Stimulated activated CD8-positive, alpha-beta memory T cell treated with anti-CD3 and anti-CD28 coated beads, Interleukin-12 subunit alpha, Interleukin-12 subunit beta, amount 100 ng/mL, for 4 hours (primary cell): ENCODE measurements at places on chromosomes 12 and 14.

DNA sequence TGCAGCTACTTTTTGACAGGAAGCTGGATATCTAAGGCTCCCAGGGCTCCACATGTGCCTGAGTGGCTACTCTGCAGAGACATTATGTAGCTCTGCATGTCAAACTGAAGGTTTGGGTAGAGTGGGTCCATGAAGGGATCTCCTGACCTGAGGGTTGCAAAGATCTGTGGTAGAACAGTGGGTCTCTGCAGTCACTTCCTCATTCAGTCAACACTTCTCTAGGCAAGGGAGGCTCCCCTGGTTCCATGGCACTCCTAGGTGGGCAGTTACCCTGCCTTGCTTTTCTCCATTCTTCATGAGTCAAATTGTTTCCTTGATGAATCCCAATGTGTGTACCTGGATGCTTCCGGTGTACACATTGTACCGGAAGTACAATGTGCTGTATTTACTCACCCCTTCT is 57.4 kb downstream of the CMAS start:
- DNase-seq = no peak

DNA sequence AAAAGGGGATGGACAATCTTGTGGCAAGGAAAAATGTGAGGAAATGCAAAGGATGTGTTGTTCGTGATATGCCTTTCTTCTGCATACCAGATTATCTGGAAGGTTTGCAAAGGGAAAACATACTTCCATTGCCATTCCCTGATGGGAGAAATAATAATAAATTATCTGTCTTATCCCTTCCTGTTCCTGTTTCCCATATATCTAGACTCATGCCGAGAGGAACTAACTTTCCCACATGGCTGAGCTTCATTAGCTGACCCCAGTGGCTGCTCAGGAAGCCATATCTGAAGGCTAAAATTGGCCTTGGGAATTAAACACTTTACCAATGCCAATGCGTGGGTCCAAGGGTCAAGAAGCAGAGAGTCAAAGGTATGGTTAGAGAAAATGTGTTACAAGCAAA is 439.8 kb downstream of the MDGA2 start:
- DNase-seq = no peak

GRCh38 chr14:96917442-96917963 is 120.3 kb downstream of the VRK1 start:
- no peak for DNase-seq

DNA sequence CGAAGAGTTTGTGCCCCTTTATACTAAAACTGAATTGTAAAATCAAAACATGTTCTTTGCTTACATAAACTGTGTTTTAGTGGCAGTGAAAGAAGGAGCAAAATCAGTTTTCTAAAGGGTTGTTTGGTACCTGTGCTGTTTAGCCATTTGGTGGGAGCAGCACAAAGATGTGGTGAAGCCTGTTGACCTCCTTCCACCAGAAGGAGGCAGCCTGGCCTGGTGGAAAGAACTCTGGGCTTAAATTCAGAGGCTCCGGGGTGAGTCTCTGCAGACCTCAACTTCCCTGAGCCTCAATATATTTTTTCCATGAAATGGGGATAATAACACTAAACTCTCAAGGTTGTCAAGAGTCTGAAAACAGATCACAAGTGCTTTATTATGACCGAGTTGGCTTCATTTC is 502.5 kb downstream of the VRK1 start:
- no peak for DNase-seq

DNA sequence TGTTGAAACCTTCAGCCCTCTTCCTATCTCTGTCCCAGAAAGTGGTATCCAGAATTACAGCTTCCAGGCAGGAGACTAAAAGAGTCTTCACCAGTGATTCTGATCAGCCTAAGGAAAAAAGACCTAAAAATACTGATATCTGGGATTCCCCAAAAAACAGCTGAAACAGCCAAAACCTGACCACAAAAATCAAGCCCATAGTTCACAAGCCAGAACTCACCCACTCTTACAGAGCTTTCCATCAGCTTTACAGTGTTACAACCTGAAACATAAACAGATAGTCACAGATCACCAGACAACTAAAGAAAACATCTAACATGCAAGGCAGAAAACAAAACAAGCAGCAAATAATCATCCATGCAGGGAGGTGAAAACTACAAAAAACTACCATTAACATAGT is 26.0 kb upstream of the TSPAN8 start:
- no peak for DNase-seq

DNA sequence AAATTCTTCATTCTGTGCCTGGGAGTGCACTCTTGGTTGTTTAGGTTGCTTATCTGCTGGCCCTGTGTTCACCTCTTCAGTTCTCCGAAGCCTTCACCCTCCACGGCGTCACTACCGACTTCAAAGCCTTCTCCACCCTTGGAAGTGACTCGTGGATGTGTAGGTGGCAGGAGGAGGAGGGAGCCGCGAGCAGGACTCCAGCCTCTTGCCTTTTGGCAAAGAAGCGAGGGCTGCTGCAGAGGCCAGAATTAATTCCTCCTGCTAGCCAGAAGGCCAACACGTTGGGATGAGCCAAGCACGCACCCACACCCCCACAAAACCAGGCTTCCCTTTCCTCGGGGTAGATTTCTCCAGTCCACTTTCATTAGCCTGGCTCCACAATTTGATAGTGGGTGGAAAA is 86.5 kb downstream of the TBX5 start:
- no peak for DNase-seq

DNA sequence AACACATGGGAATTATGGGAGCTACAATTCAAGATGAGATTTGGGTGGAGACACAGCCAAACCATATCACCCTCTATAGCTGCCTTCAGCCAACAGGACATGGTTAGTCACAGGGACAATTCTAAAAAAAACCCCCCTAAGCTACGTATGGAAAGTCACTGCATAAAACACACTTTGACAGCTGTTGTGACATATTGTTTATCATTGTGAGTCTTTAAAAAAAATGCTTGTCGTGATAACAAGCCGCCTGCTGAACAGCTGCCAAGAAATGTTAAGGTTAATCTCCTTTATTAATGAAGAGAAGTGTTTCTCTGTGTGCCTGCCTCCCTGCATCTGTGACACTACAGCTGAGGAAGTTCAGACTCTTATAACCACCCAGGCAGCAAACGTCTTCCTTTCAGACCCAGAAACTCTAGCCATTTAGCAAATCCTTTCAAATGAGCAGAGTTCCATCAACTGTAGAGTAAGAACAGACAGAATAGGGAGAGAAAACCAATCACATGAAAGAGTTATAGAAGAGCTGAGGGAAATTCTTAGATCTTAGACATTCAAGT is 1459.6 kb upstream of the TMEM132C start:
- DNase-seq = no peak

- no peak for DNase-seq
These were observed 201.0 kb upstream of the RTL1 start for GRCh38 chr14:101104485-101104884.

DNA sequence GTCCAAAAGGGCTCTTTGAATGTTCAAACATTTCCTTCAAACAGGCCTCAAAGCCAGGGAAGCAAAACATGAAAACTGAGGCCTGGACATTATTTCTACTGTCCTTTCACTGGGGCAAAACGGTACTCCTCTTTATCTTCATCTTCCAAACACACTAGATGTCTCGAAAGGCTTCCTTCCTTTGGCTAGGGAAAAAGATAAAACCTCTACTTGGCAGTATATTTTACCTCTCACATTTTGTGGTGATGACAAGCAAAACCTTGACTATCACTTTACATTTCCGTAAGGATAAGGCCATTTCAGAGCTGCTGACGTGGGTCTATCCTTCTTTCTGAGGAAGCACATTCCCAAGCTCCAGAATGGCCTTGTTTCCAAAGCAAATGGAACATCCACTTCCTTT is 9.9 kb downstream of the STAB2 start:
- no peak for DNase-seq

GRCh38 chr12:92466391-92467305 is 236.1 kb upstream of the PLEKHG7 start:
- no peak for DNase-seq

- no peak for DNase-seq
These were observed 63.9 kb downstream of the DCAF5 start for GRCh38 chr14:69089046-69089445.

GRCh38 chr12:6935371-6936193 is 7.8 kb downstream of the ATN1 start:
- DNase-seq = no peak

DNA sequence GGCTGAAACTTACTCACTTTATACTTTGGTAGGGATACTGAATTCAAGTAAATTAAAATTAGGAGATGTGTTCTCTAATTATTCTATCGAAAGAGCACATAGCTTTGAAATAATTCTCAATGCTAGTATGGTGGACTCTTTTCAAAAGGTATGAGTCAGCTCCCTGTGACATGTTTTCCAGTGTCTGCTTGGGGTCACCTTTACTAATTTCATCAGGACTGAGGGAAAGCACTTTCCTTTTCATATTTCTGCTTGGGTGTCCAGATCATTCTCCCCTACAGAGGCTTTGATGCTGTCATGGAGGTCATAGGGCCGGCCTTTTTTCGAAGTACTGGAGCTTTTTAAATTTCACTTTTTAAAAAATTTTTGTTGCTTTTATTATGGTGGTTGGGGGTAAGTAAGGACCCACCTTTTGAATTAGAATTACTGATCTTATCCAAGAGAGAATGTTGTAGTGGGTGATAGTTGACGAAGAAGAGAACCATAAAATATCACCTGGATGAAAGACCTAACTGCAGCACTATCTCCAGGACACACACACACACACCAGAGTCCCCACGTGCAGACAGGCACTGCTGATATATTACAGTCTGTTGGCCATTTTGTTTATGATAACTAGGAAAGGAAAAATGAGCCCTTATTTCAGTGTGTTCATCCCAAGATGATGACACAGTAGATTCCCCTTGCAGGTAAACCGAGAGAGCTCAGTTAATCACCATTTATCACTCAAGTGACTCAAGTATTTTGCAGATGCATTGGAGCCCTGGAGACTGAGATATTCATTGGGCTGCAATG is 558.6 kb downstream of the DIO2 start:
- no peak for DNase-seq

- DNase-seq = no peak
These were observed 12.3 kb downstream of the CDK17 start for GRCh38 chr12:96387981-96388380.

DNA sequence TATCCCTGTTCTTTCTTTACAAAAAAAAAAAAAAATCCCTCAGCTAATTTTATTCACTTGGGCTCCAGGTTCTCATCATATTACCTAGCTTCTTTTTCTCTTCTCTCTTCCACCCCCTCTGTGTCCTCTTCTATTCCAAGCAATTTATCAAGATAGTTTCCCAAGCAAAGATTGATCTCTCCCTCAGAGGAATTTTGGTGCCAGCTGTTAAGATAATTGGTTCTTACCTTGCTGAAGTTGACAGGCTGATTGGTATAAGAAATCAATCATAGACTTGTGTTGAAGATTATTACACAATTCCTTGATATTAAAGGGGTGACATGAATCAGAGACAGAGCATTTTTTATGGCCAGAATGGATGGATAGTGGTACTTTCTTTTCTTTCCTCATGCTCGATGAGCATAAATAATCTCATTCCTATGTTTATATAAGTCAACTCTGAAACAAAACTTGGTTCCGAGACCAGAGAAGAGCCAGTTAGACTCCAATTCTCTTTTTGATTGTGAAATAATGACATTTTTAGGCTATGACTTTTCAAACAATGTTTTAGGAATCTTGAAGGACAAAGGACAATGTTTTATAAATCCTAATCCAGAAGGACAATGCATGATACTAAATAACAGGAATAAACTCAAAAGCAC is 264.1 kb upstream of the PRKD1 start:
- DNase-seq = no peak

- no peak for DNase-seq
These were observed 5.4 kb downstream of the KCNH5 start for GRCh38 chr14:63039866-63040265.

- DNase-seq = no peak
These were observed 101.3 kb downstream of the SLC6A15 start for GRCh38 chr12:84811291-84811690.

- DNase-seq = no peak
These were observed 6.8 kb upstream of the CHPT1 start for GRCh38 chr12:101690544-101691098.

- DNase-seq = no peak
These were observed 7.4 kb downstream of the PARP2 start for GRCh38 chr14:20350860-20351259.

GRCh38 chr14:66056268-66056907 is 429.8 kb upstream of the CCDC196 start:
- DNase-seq = no peak

GRCh38 chr12:70609203-70609602 is 28.0 kb downstream of the PTPRB start:
- DNase-seq = no peak

DNA sequence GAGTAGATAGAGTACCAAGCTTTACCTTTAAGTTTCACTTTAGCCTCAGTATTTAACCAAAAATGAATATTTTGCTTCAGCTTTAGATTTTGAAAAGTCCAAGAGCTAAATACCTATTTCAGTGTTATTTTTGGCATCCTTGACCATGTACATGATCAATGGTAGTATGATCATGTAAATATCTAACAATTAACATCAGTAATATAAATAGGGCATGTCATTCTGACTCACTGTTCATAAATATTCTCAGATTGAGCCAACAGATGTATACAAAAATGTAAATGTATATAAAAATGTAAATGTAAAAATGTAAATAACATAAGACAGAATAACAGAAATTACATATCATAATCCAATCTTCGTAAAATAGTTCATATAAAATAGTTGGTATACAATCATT is 15.3 kb upstream of the NOXRED1 start:
- no peak for DNase-seq

DNA sequence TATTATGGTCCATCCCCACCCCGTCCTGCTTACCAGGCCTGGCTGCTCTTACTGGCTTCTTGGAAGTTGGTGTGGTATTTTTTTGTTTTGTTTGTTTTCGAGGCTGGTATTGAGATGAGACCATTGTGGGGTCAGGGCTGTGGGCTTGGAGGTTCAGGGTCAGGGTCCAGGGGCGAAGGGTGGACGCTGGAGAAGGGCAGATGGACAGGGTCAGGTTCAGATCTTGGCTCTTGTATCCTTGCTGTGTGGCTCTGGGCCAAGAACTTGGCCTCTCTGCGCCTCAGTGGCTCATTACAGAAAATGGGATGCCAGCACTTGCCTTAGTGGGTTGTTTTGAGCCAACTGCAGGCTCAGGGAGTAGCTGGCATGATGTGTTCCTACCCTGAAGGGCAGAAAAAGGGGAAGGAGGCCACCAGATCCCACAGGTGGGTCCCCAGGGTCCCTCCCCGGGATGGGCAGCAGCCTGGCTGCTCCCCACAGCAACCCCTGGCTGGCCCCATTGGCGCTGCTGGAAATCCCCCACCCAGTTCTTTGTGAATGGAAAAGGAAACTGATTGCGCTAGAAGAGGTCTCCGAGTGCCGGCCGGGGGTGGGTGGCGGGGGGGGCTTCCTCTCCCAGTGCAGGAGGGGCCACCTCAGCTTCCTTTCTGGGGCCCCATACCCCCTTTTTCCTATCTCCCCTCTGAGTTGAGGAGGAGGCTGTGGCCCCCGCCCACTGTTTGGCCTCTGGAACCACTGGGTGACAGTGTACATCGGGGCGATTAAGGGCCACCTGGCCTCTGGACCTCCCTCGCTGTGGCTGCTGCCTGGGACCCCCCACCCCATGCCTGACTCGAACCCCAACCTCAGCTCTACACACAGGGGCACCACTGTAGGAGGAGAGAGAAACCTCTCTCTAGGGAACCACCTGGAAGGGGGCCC is 25.0 kb downstream of the SH2B3 start:
- DNase-seq = peak; percentile 61
